ENCODE measurements at places on chromosomes 7 and 10.

DNA sequence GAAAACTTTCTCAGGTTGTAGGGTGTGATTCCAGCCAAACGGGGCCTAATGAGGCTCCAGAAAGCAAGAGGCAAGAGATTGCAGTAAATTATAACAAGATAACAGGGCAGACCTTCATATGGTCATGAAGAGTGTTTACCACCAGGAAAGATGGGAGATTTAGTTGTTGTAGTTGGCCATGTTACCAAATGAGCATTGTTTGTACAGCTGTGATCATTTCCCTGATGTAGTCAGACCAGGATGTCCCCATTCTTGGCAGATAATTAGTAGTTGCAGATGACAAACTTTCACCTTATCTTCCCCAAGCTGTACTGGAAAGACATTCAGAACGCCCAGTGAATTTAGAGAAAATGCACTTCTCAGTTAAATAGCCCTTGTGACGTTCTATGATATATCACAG is 630.8 kb downstream of the ANKRD7 start:
- DNase-seq, result no peak

DNA sequence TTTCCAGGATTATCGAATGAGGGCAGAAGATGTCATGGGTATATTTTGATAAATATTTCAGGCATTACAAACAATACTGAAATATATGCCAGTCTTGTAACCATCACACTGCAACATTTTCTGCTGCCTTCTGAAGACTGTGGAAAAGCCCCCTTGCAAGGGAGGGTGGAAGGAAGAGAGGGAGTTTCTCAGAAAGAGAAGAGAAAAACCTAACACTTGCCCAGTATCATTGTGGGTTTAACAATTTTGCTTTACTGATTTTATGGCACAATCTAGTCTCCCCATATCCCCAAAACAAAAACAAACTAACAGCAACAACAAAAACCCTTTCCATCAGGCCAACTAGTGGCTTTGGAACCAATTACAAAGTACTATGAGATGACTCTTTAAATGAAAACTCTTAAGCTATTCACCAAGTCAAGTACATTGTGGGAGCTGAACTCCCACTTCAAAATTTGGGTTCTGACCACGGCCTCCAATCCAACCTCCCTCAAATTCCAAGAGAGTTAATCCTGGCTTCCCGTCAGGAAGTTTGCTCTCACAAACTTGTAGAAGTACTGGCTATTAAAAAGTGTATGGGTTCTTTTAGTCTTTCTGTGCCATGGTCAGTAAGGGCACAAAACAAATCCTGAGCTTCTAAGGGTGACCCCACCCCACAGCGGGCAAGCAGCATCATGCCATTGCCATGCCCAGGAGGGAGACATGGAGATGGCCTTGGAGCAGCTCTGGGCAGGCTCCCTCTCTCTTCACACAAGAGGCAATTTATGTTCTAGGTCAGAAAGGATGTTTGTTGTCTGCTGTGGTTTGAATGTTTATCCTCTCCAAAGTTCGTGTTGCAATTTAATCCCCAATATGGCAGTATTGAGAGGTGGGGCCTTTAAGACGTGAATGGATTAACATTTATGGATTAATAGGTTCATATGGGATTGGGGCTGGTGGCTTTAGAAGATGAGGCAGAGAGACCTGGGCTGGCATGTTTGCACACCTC is 96.3 kb downstream of the JAZF1 start:
- DNase-seq, result no peak

- no peak for DNase-seq
Observed at GRCh38 chr10:58175990-58176900, 91.4 kb downstream of the IPMK start.

- no peak for DNase-seq
Observed at GRCh38 chr10:103643381-103643780, 149.9 kb downstream of the NEURL1 start.

DNA sequence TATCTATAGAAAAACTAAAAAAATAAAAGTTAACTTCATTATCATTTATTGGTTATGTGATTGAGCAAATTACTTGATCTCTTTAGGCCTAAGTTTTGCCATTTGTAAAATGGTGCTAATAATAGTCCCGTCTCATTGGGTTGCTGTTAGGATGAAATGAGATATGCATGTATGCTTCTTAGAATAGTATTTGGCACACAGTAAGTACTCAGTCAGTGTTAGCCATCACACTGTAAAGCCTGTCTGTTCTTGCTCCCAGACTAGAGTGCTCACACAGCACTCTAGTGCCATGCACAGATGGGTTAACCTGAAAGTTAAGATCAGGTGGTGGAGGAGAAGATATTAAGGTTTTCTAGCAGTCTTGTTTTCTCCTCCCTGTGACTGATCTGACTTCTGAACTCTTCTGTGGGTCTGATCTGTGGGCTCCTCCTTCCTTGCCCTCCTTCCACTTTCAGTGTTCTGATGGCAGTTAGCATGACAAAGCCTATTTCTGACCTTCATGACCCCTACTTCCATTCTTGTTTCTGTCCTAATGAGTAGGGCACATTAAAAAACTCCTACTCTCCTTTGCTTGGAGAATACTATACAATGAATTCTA is 167.5 kb downstream of the RNLS start:
- DNase-seq, result no peak

DNA sequence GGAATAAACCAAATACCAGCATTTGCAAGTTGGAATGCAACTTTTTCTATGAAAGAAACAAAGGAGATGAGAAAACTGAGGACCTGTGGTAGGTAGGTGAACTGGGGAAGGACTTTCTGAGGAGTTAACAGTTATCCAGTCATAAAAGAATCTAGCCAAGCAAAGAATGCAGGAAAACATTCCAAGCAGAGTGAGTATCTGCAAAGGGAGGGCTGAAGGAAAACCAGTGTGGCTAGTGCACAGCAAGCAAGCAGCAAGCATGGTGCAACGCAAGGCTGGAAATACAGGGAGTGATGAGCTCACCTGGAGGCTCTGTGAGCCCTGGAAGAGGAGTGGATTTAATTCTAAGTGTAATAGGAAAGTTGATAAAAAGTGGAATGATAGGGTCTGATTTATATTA is 44.0 kb downstream of the RTKN2 start:
- DNase-seq, result no peak
